ENCODE measurements at places on chromosomes 1 and 21.

DNA sequence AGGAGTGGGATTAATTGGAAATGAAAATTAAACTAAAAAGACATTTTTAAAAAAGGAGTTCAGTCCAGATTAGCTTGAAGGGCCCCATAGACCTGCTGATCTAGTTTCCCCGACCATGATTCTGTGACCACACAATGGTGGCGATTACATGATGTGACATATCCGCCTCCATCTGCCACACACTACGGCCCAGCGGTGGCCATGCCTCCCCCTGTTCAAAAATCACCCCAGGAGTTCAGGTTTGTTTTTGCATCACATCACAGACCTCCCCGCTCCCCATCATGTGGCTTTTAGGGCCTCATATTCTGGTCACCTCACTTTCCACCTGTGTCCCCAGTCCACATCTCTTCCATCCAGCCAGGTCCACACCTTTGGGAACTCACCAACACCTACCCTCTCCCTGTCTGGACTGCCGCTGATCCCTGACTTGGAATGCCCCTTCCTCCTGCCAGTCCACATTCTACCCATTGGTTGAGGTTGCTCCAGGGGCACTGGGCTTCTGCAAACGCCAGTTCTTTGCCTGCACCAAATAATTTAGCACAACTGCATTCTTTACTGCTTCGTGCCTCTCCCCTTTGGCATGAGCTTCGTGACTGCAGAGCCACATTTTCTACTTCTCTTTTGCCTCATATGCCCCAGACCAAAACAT is 38.9 kb downstream of the CD247 start:
- DNase-seq: no peak

- no peak for DNase-seq
Measured at GRCh38 chr1:229758101-229759036, 132.3 kb downstream of the URB2 start.

DNA sequence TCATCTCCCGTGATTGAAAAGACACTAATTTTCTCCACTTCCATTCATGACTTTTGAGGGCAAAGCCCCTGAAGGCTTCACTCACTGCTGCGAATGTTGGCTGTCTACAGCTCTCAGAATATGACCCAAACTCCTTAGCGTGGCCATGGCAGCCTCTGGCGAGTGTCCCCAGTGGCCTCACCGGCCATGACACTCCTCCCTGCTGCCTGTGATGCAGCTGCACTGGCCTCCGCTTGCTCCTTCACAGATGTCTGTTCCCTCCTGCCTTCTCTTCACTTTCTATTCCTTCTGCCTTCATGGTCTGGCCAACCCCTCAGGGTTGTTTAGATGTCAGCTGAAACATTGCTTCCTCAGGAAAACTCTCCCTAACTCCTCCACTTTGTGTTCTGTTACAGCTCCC is 30.8 kb upstream of the PTPRF start:
- no peak for DNase-seq

DNA sequence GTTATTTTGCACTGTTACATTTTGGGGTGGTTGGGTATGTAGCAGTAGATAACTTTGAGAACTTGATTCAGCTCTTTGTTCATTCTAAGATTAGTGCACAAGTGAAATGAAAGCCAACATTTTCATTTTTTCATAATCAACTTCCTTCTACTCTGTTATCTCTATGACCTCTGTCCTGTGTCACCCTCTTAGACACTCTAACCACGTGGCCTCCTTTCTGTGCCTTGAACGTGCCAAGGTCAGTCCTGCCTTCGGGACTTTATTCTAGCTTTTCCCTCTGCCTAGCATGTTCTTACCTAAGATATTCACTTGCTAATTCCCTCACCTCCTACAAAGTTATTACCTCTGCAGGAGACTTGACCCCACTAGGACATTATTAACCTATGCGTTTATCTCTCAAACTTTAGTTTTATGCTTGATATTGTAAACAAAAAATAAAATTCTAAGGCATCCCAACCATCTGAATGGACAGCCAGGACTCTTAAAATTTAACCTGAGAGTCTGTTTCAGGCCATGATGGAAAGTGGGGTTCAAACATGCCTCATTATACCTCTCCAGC is 19.2 kb upstream of the EDEM3 start:
- no peak for DNase-seq

DNA sequence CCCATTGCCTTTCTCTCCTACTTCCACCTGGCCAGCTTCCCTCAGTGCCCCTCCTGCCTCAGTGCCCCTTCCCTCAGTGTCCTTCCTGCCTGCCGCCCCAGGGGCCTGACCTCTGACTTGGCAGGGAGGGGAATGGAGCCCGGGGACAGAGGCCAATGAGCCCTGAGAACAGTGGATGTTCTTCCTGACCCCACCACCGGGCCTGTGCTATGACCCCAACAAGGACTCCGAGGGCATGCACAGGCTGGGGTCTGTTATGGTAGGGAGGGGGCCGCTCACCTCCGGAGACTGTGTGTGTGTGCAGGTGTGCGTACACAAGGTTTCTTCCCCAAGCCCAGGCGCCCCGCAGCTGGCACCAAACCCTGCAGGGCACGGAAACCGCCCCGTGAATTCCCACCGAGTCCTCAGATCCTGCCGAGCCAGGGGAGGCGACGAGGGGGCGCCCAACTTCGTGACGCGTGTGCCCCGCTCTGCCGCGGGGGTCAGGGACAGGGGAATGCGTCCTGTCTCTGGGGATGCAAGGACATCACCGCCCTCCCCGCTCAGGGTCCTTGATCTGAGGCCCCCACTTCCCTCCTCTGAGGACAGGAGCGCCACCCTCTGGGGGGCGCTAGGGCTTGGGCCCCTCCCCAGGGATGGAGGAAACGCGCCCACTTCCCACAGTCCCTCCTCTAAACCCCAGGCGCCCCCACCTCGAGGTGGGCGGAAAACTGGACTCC is 766 bp downstream of the RAP1GAP start:
- DNase-seq: no peak

All from right renal cortex interstitium (tissue), 3 donors.